Breast epithelium (tissue), 4 donors: ENCODE measurements at places on chromosomes 7 and 10.

DNA sequence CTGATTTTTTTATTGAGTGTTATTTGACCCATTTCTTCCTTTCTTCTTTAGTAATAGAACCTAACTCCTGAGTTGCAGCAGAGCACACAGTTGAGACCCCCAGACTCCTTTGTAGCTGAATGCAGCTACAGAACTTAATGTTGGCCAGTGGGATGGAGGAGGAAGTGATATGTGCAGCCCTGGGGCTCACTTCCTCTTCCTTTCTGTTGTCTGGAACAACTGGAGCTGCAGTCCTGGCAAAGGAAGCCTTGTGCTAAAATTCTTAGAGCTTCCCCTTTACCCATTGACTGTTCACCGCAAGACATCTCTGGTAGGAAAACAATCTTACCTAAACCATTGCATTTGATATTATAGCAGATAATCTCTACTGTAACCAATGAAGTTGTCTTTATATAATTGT, 86.6 kb downstream of the ITGB8 start:
- DNase-seq: no peak

- no peak for DNase-seq
Measured at GRCh38 chr10:24385776-24386175, 176.8 kb downstream of the KIAA1217 start.

DNA sequence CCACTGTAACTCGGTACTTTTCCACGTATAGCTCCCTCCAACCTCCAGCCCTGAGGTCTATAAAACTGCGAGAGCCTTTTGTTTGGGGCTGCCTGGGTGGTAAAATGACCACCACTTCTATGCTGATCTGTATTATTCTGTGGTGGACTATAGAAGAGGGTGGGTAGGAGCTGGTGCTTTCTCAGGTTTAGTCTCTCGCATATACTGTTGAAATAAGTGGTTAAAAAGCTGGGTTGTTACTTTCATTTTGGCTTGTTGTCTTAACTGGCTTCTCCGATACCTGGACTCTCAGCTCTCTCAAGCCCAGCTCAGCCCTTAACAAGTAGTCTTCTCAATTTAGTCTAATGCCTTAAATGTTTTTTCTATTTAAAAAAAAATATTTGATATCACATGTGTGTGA, 70.3 kb downstream of the KIF20B start:
- no peak for DNase-seq

DNA sequence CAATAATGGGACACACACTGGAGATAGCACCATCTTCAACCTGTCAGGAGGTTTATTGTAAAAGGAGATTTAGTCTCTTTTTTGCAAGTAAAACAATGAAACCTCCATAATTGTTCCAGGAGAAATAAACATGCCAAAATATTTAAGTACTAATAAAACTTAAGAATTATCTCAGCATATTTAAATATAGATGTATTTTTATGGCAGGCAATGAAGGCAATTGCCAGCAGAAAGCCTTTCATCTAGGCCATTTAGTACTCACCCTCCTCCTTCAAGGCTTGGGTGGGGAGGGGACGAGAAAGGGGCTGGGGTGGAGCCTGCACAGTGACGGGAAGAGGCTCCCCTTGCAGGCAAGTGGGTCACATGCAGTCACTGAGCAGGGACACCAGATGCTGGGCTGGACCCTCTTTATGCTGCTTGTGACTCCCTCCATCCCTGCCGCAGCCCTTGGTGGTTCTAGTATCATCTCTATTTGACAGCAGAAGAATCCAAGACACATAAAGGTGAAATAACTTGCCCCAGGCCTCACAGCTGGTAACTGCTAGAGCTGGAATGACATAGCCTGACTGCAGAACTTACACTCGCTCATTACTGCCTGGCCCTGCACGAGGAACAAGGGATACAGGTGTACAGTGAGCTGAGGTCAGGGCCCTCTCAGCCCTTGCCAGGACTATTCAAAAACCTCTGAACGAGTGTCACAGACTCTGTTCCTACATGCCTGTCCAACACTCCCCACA, 449.5 kb upstream of the ZMIZ1 start:
- no peak for DNase-seq
